ENCODE measurements at places on chromosomes 12 and 14. TPM values are rescaled to one million over a fixed set of nuclear protein-coding genes. Genes with fewer than 3 reads are reported as not detected.
A peak's percentile ranks its signal among the peaks of the same experiment; 100 is the strongest.

Gene NFATC4
- total RNA-seq: 23.2 TPM

DNA sequence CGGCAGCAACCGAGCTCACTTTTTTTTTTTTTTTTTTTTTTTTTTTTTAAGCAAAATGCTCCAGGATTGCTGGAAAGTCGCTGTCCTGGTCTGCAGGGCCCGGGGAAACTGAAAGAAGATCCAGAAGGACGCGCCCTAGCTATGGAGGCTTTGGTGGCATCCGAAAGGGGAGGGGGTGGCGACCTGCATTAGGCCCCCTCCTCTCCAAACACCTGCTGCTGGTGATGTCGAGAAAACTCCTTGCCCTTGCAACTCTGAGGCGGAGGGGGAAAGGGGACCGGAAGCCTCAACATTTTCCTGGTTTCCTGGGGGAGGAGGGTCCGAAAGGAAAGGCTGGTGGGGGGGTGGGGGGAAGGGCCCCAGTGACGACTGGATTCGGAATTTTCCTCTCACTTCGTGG is 421.1 kb downstream of the VRK1 start:
- no peak for DNase-seq

DNA sequence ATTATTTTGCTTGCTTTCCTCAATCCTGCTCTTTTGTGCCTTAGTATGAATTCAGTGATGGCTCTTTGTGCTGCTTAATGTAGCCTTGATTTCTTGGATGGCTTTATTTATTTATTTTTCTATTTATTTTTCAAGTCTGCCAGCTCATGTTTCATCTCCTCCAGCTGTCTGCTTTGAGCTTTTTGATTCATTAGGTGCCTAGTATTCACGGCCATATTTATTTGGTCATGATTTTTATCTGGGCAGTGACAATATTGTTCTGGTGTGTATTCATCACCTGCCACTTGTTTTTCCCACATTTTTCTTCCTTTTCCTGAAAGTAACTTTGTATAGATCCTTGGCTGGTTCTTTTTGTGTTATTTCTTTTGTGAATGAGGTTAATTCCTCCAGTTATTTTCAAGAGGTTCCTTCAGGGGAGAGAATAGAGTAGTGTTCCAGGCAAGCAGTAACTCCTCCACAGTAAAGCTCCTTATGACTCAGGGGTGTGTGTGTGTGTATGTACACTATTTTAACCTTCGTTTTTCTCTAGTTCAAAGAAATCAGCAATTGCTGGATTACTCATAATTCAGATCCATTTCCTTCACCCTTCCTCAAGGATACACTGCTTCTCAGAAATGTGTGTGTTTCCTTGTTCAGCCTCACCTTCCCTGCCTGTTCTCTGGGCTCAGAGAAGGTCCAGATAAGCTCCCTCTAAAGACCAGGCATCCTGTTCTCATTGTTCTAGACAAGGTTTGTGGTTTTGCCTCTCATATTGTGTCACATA is 51.6 kb upstream of the PMCH start:
- DNase-seq: peak; percentile 53

DNA sequence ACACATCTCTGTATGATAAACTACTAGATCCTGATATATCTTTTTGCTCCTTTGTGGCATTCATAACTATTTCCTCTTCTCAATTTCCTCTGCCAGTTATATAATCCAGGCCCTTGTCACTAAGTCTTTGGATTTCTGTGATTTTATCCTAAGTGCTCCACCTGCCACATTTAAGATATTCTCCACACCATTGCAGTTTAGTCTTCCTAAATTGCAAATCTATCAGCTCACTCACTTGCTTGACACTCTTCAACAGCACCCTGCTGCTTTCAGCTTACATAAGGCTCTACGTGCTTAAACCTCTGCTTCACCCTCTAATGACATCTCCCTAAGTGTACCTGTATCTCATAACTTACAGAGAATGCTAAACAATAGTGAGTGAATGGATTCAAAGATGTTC is 1032.2 kb upstream of the SEL1L start:
- no peak for DNase-seq

- DNase-seq: peak; percentile 78
These were observed 57.9 kb upstream of the FICD start for GRCh38 chr12:108457006-108457733.

Gene LRRK2
- 3.7 TPM for total RNA-seq

GRCh38 chr12:41684997-41685396 is 459.7 kb downstream of the GXYLT1 start:
- no peak for DNase-seq

- no peak for DNase-seq
These were observed 264.0 kb upstream of the PRICKLE1 start for GRCh38 chr12:42853370-42854140.

Gene C12orf50
- not detected for total RNA-seq

Gene NOXRED1
- total RNA-seq: not detected

GRCh38 chr14:62629176-62629725 is 416.0 kb downstream of the KCNH5 start:
- DNase-seq: no peak

GRCh38 chr12:43992856-43993255 is 157.0 kb downstream of the TMEM117 start:
- no peak for DNase-seq

DNA sequence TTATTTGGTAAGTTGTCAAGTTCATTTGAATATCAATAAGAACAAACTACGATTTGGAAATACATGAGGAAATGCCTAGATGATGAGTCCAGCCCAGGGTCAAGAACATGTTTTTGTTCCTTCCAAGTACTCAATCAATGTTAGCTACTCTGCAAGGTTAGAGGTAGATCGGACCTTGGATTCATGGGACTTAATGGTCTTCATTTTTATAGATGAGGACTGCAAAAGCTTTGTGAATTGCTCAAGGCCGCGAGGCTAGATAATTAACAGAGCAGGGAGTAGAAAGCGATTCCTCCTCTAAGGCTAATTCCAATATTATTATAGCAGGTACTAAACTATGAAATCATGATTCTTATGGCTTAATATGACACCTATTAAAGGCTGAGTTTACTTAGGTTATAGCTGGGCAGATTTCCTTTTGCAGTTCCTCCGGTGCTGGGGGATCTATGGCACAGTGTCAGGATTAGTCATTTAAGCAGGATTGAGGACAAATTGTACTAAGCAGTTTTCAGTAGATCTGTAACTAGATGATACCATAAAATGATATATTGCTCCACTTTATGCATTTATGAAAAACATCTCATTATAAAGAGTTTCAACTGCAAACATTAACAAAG is 19.8 kb downstream of the NR1H4 start:
- DNase-seq: no peak

Gene KRT4
- total RNA-seq: not detected

DNA sequence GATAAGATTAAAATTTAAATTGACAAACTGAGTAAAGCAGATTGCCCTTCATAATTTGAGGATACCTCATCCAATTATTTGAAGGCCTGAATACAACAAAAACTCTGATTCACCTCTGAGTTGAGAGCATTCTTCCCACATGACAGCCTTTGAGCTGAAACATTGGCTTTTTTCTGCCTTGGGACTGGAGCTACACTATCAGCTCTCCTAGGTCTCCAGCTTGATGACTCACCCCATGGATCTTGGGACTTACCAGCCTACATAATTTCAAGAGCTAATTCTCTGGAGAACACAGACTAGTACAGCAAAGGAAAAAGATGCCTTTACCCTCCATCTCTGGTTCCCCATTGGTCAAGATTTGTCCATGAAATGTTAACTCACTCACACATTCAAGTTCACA is 555.1 kb downstream of the FOXG1 start:
- peak; percentile 4 for DNase-seq

Gene KRT3
- total RNA-seq: not detected

DNA sequence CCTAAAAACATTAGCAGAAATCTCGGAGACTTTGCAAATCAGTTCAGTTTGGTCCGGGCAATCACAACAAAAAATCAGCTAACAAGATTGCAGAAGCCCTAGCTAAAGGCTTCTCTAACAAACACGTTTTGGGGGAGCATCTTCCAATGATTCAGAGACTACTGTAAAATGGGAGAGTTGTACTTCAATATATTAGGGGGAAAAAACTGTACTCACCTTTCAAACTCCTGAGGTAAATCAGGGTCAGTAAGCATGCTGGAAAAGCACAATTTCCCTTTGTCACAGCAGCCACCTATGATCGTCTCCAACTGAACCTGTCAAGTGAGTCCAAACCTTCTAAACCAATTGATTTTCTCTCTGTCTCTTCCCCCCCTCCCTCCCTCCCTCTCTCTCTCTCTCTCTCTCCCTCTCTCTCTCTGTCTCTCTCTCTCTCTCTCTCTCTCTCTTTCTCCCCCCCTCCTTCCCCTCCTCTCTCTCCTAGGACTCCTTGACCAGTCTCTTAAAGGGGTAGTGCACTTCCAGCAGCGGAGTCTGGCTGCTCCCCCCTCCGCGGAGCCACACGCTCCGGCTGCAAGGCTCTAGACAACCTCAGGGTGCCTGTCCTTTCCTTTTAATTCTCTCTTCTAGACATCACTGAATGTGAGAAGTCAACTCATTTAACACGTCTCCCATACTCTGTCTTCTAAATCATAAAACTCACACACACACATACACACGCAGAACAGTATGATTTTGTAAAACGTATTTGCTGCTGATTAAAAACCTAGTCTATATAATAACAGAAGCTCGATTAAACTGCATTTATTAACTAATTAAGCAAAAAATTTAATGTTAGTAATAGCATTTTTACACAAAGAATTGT is at the start of gene SOX5:
SOX5 (minus strand) TSS at position 323 of the 862 bp plus-strand sequence; CDS start at position 254, 69 bp downstream.
- peak; percentile 1 for DNase-seq

DNA sequence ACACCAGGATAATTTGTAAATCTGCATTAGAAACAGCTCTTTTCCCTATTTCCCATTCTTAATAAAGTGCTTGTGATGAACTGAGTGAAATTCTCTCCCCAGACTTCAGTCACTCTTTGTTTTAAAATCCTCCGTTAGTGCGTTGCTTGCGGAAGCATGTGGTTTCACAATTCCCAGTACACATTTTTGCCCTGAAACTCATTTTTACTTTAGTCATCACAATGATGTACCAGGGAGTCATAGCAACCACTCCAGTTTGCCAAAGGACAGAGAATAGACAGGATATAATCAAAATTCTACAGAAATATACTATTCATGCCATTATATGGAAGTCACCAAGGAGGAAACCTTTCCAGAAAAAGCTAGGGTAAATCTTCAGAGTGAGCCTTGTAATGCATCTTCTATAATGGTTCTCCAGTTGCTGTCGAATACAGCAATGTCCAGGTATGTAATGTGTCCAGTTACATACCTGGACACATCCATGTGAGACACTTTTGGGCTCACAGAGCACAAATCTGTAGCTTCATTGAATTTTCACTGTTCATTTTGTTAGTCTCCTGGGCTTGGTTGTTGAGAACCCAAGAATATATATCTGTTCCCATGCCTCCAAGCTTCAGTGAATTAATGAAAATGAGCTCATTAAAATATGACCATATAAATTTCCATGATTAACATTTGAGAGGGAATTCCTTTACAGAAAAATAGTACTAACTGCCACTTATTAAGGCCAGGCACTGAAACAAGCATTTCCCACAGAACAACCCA is 57.8 kb downstream of the GPR135 start:
- DNase-seq: peak; percentile 58

- DNase-seq: no peak
These were observed 147.3 kb downstream of the TSPAN9 start for GRCh38 chr12:3224530-3224903.

Gene GPR162
- 4.6 TPM for total RNA-seq

Gene SMIM41
- total RNA-seq: not detected

DNA sequence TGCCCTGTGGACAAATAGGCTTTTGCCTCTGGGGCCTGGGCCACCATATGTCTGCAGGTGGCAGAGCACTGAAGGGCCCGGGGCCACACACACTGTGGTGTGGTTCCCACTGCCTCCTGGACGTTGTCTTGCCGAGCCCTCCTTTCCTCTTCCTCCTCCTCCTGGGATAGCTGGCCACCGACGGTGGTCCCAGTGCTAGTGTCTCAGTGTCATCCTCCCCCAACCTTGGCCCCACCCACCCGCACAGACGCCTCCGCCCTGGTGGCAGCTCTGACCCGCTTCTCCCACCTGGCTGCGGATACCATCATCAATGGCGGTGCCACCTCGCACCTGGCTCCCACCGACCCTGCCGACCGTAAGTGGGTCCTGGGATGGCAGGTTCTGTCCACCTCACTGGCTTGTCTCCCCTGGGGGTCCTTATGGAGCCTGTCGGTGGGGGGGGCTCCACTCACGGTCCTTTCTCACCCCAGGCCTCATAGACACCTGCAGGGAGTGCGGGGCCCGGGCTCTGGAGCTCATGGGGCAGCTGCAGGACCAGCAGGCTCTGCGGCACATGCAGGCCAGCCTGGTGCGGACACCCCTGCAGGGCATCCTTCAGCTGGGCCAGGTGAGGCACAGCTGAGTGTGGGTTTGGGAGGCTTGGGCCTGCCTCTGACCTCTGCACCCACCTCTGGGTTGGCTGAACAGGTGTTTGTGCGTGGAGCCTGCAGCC is 23.5 kb downstream of the HIP1R start:
- DNase-seq: no peak

DNA sequence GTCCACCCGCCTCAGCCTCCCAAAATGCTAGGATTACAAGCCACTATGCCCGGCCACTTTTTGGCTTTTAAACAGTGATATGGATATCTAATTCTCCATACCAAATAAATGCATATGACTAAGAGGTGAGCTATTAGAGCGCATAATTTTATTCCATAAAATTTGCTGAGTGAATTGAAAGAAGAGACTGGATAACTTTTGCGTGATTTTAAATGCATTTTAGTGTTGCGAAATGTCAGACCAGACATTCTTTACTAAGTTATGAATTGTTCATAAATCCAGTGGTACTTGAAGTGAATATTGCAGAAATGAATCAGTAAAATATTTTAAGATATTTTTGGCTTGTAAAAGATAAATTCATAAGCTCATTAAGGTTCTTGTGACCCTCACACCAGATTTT is 50.9 kb upstream of the DIP2B start:
- peak; percentile 5 for DNase-seq

Gene HSPB8
- total RNA-seq: 237 TPM

DNA sequence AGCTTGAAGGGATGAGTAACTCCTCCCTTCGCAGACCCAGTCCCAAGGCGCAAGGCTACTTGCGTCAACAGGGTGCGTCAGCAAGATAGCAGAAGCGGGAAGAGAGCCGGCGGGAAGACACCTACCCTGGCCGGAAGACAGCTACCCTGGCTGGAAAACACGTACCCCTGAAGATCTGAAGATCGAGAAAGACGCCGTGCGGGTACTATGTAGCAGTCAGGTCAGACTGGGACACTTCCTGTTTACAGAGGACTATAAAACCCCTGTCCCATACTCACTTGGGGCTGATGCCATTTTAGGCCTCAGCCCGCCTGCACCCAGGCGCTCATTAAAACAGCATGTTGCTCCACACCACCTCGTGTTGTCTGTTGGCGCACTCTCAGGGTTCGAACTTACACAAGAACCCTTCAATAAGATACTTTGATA is 80.9 kb downstream of the ABCD2 start:
- no peak for DNase-seq

GRCh38 chr12:19740472-19741131 is 301.3 kb downstream of the AEBP2 start:
- DNase-seq: no peak

DNA sequence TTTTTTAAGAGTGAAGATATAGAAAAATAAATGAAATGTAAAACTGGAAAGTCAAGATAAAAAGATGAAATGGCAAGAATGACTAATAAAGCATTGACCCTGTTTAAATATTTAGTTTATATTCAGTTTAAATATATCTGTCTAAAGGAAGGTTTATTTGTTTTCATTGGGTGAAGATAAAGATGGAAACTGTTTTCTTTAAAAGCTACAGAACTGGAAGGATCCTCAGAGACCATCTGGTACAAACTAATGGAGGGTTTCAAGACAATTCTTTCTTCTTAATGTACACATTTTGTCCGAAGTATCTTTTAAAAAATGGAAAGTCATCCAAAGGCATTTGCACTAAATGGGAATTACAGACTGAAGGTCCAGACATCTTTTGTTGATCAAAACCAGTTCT is 142.6 kb downstream of the EPS8 start:
- DNase-seq: no peak

Gene MIPOL1
- total RNA-seq: 10.4 TPM

GRCh38 chr12:115341442-115341841 is 657.5 kb upstream of the TBX3 start:
- DNase-seq: peak; percentile 66
